NCI-H187 treated with DMSO at 0.1 percent for 48 hours (cell line): ENCODE measurements at places on chromosomes 1 and 21.
A peak's percentile ranks its signal among the peaks of the same experiment; 100 is the strongest.

DNA sequence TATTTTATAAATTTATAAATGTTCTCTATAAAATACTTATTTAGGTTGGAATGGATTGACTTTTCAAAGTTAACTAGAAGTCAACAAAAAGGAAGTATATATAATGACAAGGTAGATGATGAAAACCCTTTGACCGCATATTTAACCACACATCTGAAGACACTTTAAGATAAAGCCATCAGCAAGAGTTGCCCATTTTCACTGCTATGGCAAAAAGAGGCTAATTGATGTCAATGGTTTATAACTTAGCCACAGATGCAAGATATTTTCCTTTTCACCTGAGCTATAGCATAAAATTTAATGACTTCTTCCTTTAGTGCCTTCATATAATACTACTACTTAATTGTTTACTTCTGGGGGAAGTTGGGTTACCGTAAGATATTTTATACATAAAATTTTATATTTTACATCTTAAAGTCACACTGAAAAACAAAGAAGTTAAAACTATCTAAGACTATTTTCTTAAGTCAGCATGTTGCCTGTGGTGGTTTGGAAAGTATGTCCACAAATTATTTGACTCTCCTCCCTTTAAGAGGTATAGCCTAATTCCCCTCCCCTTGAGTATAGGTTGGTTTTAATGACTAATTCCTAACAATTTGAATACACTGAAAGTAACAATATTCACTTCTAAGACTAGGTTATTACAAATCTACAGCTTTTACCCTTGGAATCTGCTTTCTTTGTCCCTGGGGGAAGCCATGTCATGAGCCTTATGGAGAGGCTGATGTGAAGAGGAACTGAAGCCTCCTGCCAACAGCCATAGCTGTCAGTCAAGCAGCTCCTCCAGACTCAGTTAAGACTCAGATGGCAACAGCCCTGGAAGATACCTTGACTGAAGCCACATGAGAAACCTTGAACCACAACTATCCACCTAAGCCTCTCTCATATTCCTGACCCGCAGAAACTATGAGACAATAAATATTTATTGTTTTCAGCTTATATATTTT, 40.3 kb upstream of the LRRC8B start:
- no peak for DNase-seq

- no peak for DNase-seq
These were observed 791 bp upstream of the CHI3L1 start for GRCh38 chr1:203187304-203187685.

DNA sequence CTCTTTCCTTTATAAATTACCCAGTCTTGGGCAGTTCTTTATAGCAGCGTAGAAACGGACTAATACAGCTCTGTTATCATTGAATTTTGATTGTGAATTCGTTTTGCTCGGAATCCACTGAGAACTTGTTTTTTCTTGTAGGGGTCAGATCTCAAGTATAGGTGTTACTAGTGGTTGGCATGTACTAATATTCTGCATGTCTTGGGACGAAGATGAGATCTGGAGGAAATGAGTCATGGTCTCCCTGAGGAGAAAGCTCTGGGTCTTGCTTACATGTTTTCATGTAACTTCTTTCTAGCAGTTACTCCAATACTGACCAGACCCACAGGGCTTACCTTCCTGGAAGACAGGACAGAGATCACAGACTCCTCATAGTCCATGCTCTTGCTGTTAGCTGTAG, 30.3 kb downstream of the ZSCAN20 start:
- no peak for DNase-seq

- DNase-seq = no peak
These were observed 29.4 kb downstream of the PTGFR start for GRCh38 chr1:78520216-78520615.

- no peak for DNase-seq
These were observed 597.1 kb upstream of the USP24 start for GRCh38 chr1:55812281-55812680.

DNA sequence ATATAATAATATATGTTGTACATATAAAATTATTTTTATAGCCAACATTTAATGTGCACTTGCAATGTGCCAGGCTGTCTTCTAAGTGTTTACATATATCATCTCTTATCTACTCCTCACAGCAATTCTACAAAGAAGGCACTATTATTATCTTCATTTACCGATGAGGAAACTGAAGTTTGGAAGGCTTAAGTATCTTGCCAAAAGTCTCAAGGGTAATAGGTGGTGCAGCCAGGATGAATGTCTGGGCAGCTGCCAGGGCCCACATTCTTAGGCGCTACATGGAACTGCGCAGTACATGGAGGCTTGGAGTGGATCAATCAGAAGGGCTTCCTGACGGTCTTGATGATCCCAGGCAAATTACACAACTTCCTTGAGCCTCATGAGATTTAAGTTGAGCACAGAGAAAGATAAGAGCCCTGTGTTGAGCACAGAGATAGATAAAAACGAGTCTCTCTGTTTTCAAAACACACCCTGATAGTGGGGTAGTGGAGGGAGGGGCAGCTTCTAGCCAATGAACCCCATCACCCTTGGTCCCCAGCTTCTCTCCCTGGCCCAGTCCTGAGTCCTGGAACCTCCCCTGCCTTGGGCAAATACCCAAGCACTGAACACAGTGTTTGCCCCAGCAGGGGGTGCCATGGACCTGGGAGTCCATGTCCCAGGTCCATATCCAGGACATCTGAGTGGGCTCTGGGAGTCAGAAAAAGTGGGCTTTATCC, 9.2 kb downstream of the POU3F1 start:
- no peak for DNase-seq

- peak; percentile 78 for DNase-seq
These were observed 73.9 kb upstream of the VTCN1 start for GRCh38 chr1:117284399-117285215.

- no peak for DNase-seq
These were observed 140.5 kb downstream of the COL11A1 start for GRCh38 chr1:102967786-102968185.

DNA sequence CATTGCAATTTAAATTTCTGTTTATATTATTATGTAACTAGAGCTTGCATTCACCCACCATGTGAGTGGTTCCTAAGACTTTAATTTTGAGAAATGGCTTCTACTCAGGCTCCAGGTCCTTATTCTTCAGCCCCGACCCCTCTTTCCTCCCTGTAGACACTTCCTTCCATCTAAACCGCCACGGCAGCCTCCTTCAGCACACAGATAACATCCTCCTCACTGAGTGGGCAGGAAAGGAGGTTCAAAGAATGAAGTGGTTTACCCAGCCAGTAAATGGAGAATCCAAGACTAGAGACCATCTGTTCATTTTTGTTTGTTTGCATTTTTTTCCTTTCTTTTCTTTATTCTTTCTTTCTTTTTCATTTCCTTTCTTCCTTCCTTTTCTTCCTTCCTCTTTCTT, 37.1 kb upstream of the SOD1 start:
- no peak for DNase-seq

DNA sequence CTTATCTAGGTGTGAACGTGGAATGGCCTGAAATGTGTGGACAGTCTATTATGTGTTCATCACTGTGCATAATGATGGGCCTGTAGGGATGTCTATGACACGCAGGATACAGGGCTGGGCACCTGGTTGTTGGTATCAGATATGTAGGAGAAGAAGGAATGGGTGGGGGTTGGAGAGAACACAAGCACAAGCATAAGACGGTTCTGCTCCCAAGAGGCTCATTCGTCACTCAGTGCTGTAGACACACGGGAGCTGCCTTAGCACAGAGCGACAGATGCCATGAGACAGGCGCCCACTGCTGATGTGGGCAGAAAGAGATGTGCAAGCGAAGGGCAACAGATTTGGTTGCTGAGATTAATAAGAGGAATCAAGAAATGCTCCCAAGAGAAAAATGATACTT, 256.2 kb downstream of the DISC1 start:
- no peak for DNase-seq

DNA sequence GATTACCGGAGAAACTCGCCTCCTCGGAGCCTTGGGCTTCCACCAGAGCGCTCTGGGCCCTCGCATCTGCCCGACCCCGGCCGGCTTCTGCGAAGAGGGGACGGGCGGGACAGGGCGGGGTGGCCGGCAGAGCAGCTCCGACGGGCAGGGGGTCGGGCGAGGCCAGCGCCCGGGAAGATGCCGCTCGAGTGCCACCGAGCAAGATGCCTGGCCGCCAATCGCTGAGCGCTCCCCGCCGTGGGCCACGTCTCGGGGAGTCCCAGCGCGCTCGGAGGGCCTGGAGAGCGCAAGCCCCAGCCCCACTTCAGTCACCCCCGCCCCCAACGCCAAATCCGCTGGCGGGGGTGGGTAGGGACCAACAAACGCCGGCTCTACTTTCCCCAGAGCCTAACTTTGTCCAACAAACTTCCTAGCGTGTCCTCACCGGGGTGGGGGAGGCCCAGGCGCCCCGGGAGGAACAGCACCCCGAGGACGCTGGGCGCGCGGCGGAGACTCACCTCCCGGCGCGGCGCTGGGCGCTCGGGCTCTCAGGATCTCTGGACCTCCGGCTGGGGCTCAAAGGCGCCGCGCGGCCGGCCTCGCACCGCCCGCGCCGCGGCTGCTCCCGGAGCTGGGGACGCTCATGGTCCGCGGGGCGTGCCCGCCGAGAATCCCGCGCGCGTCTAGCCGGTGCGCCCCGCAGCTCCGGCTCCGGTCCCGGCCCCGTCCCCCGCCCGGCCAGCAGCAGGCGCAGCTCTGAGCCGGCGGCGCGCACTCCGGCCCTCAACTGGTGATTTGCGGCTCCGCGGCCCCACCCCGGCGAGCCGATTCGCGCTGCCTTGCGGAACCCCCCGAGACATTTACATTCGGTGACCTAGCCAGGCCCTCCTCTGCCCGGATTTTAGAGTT, at the start of gene BCAR3:
TSS of gene BCAR3 (minus strand) at position 737 of the 888 bp plus-strand sequence. CDS start 6,907 bp downstream, outside the sequence.
- no peak for DNase-seq

DNA sequence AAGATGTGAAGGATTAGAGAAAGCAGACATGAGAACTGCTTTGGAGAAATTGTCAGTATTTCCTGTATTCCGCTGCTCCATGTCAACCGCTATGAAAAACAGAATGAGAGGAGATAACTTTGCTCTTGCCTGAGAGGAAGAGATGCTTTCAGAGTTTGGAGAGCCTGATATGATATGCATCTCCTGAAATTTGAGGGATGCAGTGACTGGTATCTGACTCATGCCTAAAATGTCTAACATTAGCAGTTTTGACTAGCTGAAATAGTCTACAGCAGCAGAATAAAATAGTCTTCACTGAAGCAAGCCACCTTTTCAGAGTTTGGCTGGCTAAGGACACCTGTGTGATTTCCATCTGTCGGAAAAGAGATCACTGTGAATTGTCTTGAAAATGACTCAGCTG, 165.8 kb upstream of the LRRC7 start:
- DNase-seq = no peak

DNA sequence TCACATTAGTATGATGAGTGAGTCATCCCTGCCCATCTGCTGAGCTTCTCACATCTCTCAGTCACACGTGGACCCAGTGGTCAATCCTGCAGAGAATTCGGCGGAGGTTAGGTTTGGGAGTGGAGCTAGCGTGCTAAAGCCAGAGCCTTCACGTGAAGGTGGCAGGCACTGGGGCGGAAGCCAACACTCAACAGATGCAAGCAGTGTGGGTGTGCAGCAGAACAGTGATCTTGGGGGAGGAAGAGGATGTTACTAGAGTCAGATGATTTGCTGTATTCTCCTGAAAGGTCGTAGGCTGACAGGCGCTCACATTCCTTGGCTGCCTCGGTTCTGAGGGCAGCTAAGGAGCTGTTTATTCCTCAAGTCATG, 6.7 kb downstream of the C1orf115 start:
- DNase-seq = no peak

DNA sequence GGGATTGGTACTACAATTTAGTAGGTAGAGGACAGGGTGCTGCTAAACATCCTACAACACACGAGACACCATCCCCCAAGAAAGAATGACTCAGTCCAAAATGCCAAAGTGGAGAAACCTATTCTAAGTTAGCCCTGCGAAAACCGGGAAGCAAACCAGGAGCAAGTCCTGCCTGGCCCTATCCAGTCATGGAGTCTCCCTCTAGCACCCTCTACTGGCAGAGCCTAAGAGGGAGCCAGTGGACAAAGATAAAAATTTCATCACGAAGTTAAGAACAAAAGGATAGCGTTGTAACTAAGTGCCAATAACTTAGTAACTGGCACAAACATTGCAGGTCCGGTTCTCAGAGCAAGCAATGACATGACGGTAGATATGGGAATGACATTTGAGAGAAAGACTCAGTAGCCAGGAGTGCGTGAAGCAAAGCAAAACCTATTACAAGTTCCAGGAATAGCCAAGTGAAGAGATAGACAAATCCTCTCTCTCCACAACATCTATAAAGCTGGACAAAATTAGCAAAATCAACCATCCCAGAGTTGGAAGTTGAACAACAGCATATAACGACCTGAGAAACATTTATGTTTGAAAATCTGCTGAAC, 383.5 kb downstream of the OMA1 start:
- DNase-seq = no peak

DNA sequence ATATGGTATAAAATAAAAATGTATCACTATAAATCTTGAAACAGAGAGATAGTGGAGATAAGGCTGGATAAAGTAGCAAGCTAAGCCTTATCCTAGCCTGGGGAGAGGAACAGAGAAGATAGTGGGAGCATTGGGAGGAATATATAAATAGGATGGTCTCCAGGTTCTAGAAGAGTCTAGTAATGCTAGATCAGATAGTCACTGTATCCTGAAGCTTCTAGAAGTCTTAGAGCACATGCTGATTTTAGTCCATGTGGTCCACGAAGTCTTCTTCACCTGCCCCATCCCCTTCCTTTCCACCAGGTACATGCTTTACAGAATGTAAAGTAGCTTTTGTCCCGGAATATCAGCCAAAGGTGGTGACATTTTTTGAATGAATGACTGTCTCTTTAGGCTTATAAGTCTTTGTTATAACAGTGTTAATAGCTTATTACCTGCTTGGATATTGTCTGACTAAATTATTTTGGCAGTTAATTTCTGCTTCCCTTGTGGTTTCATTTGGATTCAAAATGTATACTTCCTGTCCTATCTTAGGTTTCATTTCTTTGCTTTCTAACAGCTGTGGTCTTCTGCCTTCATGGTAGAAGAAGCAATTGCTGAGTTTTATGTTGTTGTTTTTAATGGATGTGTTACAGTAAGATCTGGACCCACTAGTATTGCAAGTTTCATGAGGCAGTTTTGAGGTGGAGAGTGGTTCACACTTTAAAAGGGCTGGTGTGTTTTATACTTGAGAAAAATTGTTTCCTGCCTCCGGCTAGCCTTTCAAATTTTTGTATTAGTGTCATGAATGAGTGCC, 5.9 kb downstream of the SMG7 start:
- DNase-seq = no peak

GRCh38 chr1:217053676-217054075, 330.4 kb upstream of the ESRRG start:
- no peak for DNase-seq

DNA sequence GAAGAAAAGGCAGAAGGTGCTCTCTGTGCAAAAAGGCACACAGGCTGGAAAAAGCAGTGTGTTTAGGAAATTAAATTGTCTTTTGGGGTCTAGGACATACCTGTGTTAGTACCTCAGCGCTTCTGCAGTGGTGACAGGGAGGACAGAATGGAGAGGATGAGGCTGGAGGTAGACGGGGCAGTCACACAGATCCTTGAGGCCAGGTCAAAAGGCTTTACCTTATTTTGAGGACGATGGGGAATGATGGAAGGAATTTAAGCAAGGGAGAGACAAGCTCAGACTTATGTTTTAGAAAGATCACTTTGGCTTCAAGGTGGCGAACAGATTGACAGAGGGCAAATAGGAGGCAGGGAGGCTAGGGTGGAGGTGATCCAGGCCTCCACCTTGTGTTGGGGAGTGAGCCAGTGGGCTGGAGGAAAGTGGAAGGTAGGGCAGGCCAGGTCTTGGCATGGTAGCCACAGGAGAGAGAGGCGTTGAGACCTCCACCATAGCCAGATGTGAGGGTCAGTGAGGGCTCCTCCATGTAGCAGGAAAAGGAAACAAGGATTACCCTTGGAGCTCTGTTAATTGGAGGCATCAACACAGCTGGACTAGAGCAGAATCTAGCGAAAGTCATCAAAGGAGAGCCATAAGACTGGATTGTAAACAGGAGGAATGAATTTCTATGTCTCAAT, 4.2 kb downstream of the CYP4B1 start:
- DNase-seq = no peak
